ENCODE measurements at places on chromosomes 2 and 18. TPM values are rescaled to one million over a fixed set of nuclear protein-coding genes. Genes with fewer than 3 reads are reported as not detected.

WDR75 gene
- total RNA-seq, result 23.4 TPM

DNA sequence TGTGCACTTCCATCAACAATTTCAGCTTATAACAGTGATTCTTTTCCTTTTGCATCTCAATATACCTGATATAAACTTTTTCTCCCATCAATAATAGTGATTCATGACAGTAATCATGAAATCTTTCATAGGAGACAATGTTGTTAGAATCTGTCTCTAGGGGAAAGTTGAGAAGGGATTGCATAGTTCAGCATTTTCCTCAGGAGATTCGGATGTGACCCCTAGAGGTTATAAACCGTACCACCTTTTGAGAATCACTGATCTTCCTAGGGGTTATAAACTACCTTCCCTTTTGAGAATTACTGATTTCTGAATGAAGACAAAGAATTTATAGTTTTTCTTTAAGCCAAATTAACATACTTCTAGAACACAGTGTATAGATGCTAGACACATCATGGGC is 53.0 kb upstream of the GALNT3 start:
- no peaks in the 10 kb centered on the region for H3K36me3 ChIP-seq
- H3K27me3 ChIP-seq, result no peaks in the 10 kb centered on the region
- H3K4me3 ChIP-seq, result no peak overlapping the region
- DNase-seq, result no peak

- no peaks in the 10 kb centered on the region for H3K27me3 ChIP-seq
- DNase-seq, result no peak
- H3K4me3 ChIP-seq, result no peak overlapping the region
- H3K36me3 ChIP-seq, result no peaks in the 10 kb centered on the region
- no peaks in the 10 kb centered on the region for H3K4me1 ChIP-seq
Observed at GRCh38 chr2:197972061-197972460, 167.7 kb downstream of the PLCL1 start.

DNA sequence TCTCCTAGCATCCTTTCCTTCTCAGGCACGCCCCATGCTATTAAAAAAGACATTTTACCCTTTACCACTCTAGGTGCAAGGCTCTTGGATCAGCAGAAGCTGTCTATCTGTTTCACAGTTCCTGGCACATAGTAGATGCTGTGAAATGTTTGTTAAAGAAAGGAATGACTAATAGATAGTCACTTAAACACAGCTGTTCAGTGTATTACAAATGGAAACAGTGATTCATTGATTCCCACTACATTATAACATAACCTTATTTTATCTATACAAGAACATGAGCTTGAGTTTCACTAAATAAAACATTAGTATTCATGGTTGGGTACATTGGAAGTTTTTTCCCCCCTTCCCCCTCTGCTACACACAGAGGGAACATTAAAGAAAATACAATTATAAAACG is 142.1 kb downstream of the ASXL3 start:
- no peaks in the 10 kb centered on the region for H3K27me3 ChIP-seq
- no peak overlapping the region for H3K27ac ChIP-seq

DNA sequence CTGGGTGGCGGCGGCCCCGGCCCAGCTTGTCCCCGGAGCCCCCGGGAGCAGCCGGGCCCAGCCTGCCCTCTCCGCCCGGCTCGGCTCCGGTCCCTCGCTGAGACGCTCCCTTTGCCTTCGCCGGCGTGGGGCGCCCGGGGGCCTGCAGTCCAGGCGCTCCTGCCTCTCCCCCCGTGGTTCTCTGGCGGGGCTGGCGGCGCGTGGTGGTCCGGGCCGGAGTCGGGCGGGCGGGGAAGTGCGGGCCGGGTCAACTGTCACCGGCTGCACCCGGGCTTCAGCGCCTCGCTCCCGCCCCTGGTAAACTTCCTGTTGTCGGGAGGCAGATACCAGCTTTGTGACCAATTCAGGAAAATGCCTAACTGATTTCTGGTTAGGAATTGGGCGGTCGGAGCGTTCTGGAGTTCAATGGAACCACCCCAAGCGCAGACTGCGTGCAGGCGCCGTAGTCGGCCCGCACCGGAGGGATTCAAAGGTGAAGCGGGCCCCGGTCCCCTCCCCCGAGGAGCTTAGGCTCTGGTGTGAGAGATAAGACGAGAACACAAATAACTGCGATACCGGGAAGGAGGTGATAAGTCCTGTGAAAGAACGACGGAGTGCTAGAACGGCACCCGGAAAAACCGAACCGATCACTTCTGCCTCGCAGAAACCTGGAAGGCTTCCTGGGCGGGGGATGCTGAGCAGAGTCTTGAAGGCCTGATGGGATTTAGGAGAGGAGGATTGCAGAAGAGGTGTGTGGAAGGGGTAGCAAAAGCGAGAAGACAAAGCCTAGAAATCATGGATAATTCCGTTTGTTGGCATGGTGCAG is 891 bp downstream of the CAB39 start:
- peaks cover 48% of the 10 kb centered on the region for H3K4me1 ChIP-seq
- peak; percentile 76 for DNase-seq
- H3K27ac ChIP-seq, result peak overlapping the region; percentile 95
- no peaks in the 10 kb centered on the region for H3K36me3 ChIP-seq

ATOH8 gene
- total RNA-seq, result 93.6 TPM

FBXO36 gene
- 1.8 TPM for total RNA-seq

DNA sequence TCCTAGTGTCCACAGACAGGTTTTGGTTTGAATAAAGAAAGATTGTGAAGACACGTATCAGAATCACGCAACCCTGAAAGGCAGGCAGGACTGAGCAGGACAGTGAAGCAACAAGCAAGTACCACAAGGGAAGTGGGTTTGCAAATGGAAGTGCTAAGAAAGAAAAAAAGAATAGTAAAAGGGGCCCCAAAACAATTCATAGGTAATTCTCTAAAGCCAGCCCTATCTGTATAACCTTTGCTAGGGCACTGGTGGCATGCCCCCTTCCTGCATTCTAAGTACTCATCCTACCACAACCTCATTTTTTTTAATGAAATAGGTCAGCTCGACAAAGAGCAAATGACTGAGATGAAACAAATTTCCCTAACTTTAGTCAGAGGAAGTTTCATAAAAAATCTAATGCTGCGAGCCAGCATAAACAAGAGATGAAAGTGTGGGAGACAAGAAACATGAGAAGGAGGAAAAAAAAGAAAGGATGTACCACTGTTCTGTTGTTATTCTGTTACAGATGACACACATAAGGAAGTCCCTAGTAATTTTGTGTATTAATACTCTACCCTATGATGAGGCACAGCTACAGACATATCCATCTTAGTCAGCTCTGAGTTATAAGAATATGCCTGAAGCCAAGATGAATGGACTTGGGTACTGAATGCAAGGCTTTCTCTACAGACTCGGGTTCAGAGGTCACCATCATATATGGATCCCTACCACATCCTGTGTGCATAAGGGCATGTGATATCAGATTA is 32.2 kb downstream of the IKZF2 start:
- no peaks in the 10 kb centered on the region for H3K36me3 ChIP-seq
- no peak for DNase-seq
- H3K4me3 ChIP-seq, result no peak overlapping the region
- H3K27ac ChIP-seq, result no peak overlapping the region

DNA sequence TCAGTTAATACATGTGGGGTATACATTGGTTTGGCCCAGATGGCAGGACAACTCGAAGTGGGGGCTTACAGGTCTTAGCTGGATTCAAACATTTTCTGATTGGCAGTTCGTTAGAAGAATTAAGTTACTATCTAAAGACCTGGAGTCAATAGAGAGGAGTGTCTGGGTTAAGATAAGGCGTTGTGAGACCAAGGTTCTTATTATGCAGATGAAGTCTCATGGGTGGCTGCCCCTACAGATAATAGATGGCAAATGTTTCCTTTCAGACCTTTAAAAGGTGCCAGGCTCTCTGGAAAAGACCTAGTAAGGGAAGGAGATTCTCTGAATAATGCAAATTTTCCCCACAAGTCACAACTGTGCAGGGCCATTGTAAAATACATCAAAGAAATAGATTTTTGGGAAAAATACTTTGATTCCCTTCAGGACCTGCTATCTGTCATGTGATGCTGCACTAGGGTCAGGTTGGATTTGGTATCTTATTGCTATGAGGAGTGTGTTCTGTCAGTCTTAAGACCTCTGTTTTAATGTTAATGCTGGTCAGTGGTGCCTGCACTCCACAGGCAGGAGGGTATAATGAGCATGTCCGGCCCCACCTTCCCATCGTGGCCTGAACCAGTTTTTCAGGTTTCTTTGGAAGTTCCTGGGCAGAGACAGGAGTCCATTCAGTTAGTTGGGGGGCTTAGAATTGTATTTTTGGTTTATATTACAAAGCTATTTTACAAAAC is 14.3 kb upstream of the MC5R start:
- H3K27me3 ChIP-seq, result peaks cover 5% of the 10 kb centered on the region
- no peaks in the 10 kb centered on the region for H3K36me3 ChIP-seq
- no peak for DNase-seq
- H3K27ac ChIP-seq, result no peak overlapping the region
- no peaks in the 10 kb centered on the region for H3K4me1 ChIP-seq
- no peak overlapping the region for H3K4me3 ChIP-seq

DNA sequence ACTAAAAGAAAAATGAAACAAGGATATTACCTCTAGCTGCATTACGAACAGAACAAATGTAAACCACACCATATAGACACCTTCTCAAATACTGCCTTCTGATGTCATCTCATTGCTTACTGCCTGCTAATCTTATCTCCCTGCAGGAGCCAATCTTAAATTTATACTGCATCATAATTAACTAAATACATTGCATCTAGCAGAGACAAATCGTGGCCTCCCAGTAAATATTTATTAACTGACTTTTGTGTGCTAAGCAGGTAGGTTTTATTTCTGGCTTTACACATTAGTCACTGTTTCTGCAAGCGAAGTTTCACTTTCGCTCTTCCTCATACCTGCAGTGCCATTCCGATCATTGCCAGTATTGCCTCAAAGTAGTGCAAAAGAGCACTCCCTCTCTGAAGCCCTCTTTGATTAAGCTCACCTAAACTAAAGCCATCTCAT is 67.5 kb downstream of the SPATS2L start:
- no peaks in the 10 kb centered on the region for H3K36me3 ChIP-seq
- H3K4me1 ChIP-seq, result peaks cover 35% of the 10 kb centered on the region
- peak overlapping the region; percentile 52 for H3K27ac ChIP-seq
- DNase-seq, result no peak
- peak overlapping the region; percentile 35 for H3K4me3 ChIP-seq
- H3K27me3 ChIP-seq, result no peaks in the 10 kb centered on the region

DUSP2 gene
- 4.4 TPM for total RNA-seq

MOGAT1 gene
- total RNA-seq, result 2.2 TPM

AOX1 gene
- 24.3 TPM for total RNA-seq

DNA sequence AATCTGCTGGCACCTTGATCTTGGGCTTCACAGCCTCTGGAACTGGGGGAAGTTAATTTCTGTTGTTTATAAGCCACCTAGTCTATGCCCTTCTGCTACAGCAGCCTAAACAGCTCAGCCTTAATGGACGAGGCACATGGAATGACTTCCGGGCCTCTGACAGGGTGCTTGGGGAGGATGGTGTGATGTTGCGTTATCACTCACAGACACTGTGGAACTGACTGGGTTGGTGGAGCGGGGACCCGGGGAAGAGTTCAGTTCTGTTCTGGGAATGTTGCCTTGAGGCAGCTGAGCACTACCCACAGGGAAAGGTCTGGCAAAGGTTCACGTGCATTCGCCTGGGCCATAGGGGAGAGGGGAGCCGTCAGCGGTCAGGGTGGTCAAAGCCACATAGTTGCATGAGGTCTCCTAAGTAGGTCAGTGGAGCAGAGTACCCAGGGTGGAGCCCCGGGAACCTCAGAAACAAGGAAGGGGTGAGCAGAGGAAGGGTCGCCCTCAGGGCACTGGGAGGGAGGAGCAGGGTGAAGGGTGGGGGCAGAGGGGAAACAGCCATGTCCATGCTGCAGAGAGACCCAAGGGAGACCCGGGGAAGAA is 36.2 kb downstream of the LRRFIP1 start:
- no peaks in the 10 kb centered on the region for H3K36me3 ChIP-seq
- peaks cover 17% of the 10 kb centered on the region for H3K4me1 ChIP-seq
- H3K4me3 ChIP-seq, result no peak overlapping the region
- peak overlapping the region; percentile 77 for H3K27ac ChIP-seq

DNA sequence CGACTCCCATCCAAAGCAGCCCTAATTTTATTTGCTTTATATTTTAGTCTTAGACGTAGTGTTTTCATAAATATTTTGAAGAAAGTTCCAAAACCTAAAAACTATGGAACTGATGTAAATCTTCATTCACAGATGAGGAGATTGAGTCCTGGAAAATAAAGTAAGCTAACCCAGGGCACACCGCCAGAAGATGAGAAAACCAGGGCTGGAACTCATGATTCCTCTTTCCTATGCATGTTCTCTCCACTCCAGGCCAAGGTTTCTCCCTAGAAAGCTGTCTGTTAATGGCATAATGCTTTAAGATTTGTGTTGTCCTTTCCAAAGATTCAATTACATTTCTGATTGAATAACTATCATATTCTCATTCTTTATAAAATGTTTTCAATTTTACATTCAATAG is 78.4 kb upstream of the ZC3H15 start:
- no peaks in the 10 kb centered on the region for H3K4me1 ChIP-seq
- no peaks in the 10 kb centered on the region for H3K36me3 ChIP-seq
- H3K4me3 ChIP-seq, result no peak overlapping the region
- no peaks in the 10 kb centered on the region for H3K27me3 ChIP-seq
- DNase-seq, result no peak

- DNase-seq, result no peak
- H3K4me3 ChIP-seq, result no peak overlapping the region
- H3K4me1 ChIP-seq, result peaks cover 33% of the 10 kb centered on the region
- H3K27ac ChIP-seq, result peak overlapping the region; percentile 63
- H3K36me3 ChIP-seq, result no peaks in the 10 kb centered on the region
Observed at GRCh38 chr2:84897773-84898172, 7.7 kb upstream of the TMSB10 start.

- peaks cover 56% of the 10 kb centered on the region for H3K4me1 ChIP-seq
- H3K4me3 ChIP-seq, result no peak overlapping the region
Observed at GRCh38 chr2:42961385-42961811, 169.0 kb upstream of the HAAO start.

DNA sequence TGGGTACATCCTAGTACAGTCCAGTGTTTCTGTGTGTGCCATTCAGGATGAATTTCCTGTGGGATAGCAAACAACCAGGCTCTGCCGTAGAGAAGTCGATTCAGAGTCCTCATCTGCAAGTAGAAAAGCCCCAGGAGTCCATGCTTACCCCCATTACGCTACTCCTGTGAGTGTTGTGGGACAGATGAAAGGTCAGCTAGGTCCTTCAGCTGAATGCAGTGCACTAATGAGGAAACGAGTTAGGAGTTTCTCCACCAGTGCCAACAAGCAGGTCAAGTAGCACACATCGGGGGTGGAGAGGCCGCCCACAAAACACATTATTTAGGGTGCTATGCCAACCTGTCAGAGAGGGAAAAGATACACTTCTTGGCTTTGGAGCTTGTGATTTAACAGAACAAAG is 2.5 kb upstream of the GPR39 start:
- no peak overlapping the region for H3K27ac ChIP-seq
- H3K36me3 ChIP-seq, result no peaks in the 10 kb centered on the region
- no peak for DNase-seq
- no peaks in the 10 kb centered on the region for H3K27me3 ChIP-seq
- H3K4me1 ChIP-seq, result peaks cover 8% of the 10 kb centered on the region
- H3K4me3 ChIP-seq, result no peak overlapping the region

NT5DC4 gene
- not detected for total RNA-seq

Measured in upper lobe of right lung (tissue), 1 donor.